ENCODE measurements at places on chromosomes 1 and 21.

- no peak for DNase-seq
Observed at GRCh38 chr21:33254766-33255165, 11.4 kb upstream of the IL10RB start.

DNA sequence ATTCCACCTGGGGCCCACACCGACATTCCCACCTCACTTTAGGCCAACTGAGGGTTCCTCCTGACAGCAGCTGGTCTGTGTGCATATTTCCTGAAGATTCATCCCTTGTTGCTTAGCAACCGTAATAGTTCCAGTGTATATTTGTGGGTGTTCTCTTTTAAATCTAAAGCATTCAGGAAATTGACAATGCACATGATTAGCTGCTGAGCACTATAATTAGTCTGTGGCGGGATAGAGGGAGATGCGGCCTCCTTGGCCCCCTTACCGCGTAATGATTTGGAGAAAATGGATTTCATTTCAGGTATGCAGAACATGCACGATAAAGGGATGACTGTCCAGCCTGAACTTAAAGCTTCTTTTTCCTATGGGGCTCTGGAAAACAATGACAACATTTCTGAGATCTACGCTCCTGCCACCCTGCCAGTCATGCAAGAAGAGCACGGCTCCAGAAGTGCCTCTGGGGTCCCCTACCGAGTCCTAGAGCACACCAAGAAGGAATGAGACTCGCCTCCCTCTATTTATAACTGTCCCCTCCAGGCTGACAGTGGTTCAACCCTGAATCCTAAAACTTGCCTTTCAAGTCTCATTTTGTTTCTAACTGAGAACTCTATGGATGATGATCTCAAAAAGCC is 33.8 kb upstream of the RCAN3 start:
- DNase-seq, result no peak

- no peak for DNase-seq
Observed at GRCh38 chr1:240527086-240527485, 84.9 kb downstream of the GREM2 start.

GRCh38 chr1:114585231-114585630 is 3.8 kb upstream of the BCAS2 start:
- DNase-seq, result no peak

- DNase-seq, result peak; percentile 25
Observed at GRCh38 chr21:20971296-20971921, 26.8 kb upstream of the NCAM2 start.

DNA sequence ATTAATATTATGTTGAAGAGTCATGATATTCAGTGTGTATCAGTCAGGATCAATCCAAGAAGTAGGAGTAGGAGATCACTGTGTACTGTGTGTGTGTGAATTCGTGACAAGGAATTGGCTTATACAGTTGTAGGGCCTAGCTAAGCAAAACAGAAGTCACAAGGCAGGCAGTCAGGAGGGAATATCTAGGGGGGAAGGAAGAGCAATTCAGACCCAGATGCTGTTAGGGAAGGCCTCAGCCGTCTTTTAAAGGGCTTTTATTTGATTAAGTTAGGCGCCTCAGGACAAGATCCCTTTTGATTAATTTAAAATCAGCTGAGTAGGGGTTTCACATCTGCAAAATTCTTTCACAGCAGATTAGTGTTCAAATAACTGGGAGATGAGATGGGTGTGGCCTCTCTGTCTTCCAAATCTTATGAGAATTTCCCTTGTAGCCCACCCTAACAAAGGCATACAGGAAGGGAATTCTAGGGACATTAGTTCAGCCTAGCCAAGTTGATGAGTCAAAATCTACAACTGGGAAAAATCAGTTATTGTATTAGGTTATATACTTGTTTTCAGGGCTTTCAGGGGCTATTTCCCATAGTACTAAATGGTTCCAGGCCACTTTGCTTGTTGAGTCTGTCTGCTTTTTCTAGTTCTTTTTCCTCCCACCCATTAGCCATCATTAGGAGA is 47.4 kb downstream of the ALG6 start:
- no peak for DNase-seq

DNA sequence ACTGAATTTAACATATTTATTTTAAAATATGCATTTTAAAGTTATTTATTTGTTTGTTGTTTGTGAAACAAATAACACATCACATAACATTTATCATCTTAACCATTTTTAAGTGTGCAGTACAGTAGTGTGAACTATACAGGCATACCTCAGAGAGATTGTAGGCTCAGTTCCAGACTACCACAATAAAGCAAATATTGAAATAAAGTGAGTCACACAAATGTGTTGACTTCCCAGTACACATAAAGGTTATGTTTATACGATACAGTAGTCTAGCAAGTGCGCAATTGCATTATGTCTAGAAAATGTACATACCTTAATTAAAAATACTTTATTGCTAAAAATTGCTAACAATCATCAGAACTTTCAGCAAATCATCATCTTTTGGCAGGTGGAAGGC is 739.4 kb upstream of the ADGRL4 start:
- no peak for DNase-seq

DNA sequence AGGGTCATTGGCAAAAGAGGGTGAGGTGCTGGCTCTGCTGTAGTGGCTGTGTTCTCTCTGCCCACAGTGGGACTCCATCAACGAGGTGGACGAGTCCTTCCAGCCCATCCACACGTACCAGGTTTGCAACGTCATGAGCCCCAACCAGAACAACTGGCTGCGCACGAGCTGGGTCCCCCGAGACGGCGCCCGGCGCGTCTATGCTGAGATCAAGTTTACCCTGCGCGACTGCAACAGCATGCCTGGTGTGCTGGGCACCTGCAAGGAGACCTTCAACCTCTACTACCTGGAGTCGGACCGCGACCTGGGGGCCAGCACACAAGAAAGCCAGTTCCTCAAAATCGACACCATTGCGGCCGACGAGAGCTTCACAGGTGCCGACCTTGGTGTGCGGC is 12.9 kb downstream of the EPHA8 start:
- no peak for DNase-seq

- no peak for DNase-seq
Observed at GRCh38 chr1:64396817-64397216, 73.1 kb upstream of the CACHD1 start.

DNA sequence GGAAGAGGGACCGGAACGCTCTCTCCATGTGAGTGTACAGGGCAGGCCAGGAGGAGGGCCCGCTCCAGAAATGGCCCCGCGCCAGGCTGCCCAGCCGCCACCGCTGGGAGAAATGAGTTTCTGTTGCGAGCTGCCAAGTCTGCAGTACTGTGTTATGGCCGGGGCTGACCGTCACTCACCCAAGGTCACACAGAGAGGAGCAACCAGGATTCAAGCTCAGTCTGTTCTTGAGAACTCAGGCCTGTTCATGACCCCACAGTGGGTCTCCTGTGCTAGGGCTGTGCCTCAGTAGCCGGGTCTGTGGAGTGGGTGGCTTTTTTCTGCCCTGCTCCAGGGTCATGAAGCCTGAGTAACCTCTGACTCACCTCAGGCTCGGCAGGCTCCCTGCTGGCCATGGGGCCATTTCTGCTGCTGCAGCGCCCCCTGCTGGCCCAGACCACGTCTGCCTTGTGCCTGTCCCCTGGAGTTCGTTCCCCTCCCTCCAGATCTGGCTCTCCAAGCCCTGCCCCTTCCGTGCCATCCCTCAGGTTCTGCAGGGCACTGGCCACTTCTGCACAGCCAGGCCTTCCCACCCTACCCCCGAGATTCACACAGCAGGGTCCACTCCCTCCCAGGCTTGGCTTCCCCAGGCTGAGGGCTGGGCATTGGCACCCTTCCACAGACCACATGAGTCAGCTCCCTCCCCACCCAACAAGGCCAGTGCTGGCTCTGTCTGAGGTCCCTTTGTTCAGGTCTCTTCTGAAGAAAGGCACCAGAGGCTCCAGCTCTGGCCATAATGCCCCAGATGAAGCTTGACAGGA is 51.8 kb downstream of the EDN2 start:
- peak; percentile 100 for DNase-seq

DNA sequence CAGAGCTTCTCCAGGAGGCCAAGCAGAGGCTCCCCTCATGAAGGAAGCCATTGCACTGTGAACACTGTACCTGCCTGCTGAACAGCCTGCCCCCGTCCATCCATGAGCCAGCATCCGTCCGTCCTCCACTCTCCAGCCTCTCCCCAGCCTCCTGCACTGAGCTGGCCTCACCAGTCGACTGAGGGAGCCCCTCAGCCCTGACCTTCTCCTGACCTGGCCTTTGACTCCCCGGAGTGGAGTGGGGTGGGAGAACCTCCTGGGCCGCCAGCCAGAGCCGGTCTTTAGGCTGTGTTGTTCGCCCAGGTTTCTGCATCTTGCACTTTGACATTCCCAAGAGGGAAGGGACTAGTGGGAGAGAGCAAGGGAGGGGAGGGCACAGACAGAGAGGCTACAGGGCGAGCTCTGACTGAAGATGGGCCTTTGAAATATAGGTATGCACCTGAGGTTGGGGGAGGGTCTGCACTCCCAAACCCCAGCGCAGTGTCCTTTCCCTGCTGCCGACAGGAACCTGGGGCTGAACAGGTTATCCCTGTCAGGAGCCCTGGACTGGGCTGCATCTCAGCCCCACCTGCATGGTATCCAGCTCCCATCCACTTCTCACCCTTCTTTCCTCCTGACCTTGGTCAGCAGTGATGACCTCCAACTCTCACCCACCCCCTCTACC is 19.1 kb downstream of the CSF1 start:
- no peak for DNase-seq

GRCh38 chr1:7209336-7209735 is 424.1 kb downstream of the CAMTA1 start:
- no peak for DNase-seq

DNA sequence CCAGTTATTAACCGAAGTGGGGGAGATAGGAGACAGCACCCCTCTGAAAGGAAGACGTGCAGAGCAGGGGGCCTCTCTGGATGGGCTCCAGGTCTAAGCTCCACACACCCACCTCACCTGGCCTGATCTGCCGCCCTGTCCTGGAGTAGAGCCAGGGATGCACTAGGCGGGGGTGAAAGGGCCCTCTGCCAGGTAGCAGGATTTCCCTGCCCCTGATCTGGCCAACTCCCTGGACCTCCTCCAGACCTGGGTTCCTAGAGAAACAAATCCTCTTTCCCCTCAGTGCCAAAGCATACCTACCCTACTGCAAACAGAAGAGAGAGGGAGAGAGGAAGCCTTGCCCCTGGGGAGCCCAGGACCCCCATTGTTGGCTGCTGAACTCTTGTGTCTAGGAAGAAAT is 2.0 kb downstream of the CRABP2 start:
- no peak for DNase-seq

GRCh38 chr1:17027403-17027802 is 15.7 kb upstream of the ATP13A2 start:
- no peak for DNase-seq

GRCh38 chr1:52268372-52268771 is 97.6 kb downstream of the CC2D1B start:
- DNase-seq, result no peak

DNA sequence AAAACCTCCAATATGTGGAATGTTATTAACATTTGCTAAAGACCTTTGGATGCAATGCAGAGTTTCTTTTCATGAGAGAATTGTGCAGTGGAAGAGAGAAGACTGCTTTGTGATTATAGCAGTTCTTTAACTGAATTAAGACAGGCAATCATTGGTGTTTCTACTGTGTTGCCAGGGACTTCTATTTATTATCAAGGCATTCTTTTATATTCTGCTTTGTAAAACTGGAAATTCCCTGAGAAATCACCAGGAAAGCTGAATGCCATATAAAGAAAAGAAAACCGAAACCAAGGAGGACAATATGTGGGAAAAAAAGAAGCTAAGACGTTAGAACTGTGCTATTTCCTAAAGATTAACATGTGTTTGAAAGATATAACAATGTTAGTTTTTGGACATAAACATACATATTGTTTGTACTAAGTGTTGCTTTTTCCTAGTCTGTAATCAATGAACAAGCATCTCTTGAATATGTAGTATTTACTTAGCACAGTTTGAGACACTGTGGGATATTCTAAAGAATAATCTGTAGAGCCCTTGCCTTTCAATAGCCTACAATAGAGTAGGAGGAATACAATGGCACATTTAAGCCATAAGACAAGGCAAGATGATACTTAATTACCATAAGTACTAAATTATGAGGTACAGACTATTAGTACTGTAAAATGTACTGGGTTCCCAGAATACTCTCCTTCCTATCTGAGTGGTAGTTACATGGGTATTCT is 47.1 kb downstream of the EXTL2 start:
- no peak for DNase-seq

- no peak for DNase-seq
Observed at GRCh38 chr1:74583397-74583796, 71.0 kb upstream of the LRRC53 start.

DNA sequence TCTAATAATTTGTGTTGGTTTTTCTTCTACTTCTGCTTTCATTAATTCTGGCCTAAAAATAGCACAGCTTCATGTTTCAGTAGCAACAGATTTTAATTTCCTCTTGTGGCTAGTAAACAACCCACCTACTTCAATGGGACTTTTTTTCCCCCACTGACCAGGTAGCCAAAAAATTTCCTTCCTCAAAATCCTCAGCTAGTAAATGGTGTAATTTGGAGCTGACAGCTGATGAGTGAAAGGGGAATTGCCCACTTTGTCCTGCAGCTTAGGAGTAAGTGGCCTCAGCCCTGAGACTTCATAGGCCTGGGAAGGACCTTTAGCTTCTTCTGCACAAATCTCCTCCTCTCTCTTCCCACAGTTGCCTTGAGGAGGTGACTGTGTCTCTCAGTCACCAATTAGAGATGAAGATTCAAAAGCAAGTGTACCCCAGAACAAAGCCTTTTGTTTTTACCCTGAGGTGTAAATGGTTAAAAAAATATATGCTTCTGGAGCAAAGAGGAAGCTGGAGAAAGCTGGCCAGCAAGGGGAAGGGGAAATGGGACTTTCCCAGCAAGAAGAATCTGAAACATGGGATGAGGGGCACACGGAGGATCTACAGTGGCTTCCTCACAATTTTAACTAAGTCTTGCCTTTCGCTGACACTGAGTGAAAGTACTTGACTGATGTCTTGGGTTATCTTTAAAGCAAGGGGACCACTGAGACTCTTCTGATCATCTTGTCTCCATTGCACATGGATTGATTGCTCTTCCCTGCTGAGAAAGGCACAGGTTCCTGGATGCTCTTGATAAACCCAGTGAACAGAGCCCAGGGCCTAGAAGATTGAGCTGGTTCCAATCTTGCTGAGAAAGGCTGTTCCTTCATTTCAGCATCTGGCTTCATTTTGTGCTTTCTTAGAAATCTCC is 35.8 kb upstream of the VCAM1 start:
- no peak for DNase-seq

GRCh38 chr1:183597656-183598347 is 7.5 kb upstream of the NCF2 start:
- no peak for DNase-seq

- DNase-seq, result no peak
Observed at GRCh38 chr21:46284733-46285132, 678 bp downstream of the MCM3AP start.

GRCh38 chr1:84027368-84027767 is 28.4 kb upstream of the TTLL7 start:
- no peak for DNase-seq

DNA sequence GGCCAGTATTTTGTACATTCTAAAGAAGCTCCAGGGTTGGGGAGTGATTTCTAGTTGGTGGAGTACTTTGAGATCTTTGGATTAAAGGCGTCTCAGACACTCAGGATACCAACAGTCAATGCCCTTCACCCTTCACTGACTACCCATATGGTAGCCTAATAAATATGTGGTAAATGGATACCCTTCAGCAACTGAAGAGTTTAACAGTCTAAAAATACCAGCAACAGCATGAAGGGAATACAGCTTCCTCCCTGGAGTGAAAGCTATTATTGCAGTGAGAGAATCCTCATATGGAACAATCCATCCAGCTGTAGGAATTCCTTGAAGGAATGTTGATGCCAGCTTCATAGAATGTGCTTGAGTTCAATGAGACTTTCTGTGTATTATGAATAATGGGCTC is 26.8 kb downstream of the DNAJC11 start:
- peak; percentile 27 for DNase-seq
